ENCODE measurements at places on chromosomes 6 and 20.

- no peak for DNase-seq
These were observed 57.7 kb downstream of the PPP1R14C start for GRCh38 chr6:150200428-150201100.

DNA sequence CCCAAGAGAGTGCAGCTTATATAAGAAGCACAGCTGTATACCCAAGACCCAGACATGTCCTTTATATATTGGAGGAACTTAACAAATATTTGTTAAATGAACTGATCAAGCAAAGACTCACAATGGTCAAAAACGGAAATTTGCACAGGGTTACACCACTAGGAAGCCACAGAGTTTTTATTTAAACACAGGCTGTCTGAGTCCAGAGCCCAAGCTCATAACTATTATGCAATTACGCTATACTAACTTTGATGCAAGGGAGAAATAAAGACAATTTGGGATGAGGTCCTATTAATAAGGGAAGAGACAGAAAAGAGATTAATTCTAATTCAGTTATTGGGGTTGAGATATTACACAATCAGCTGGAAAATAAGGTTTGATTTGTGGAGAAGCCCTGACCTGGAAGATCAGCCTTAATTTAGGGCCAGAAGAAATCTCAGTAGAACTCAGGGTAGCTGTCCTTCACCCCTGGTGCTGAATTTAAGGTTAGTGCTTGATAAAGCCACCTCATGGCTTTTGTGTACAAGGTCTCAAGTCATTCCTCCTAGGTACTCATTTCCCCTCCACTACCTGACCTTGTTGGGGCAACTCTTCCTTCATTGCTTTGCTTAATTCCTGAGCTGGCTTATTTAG lies 10.5 kb upstream of the ZNF334 start:
- no peak for DNase-seq

DNA sequence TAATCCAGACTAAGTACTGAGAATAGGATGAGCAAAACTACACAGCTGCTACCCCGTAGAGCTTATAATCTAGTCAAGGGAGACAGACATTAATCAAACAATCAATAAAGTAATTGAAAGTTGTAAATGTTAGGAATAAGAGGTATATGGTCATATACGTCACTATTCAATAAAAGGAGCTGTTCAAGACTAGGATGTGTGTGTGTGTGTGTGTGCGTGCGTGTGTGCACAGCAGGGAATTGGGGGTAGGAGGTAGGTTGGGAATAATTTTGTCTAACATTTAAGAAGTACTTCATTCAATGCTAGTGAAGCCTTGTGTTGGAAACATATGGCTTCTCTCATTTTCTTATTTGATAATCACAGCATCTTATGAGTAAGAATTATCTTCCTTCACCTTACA lies 41.8 kb downstream of the SESN1 start:
- no peak for DNase-seq

- no peak for DNase-seq
These were observed 30.4 kb downstream of the HM13 start for GRCh38 chr20:31544600-31544999.

DNA sequence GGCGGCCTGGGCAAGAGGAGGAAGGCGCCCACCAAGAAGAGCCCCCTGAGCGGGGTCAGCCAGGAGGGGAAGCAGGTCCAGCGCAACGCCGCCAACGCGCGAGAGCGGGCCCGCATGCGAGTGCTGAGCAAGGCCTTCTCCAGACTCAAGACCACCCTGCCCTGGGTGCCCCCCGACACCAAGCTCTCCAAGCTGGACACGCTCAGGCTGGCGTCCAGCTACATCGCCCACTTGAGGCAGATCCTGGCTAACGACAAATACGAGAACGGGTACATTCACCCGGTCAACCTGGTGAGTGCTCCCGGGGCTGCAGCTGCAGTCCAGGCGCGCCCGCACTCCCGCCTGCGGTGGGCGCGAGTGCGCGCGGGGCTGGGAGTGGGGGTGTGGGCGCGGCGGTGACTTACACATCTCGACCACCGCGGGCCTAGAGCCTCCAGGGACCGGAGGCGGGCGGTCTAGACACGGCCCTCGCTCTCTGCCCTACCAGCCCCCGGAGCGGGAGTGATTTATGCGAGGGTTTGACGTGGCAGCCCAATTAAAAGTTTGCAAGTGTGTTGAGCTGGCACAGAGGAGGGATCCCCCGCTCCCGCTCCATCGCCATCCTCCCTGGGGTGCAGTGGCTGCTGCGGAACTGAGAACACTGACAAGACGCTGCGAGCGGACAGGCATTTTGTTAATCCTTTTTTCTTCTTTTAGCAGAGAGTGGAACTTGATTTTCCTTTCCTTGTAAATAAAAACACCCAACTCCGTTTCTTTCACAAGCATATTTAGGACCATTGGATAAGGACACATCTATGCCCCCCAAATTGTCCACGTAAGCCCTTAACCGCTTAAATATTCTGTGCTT lies 867 bp downstream of the TCF21 start:
- DNase-seq: no peak

DNA sequence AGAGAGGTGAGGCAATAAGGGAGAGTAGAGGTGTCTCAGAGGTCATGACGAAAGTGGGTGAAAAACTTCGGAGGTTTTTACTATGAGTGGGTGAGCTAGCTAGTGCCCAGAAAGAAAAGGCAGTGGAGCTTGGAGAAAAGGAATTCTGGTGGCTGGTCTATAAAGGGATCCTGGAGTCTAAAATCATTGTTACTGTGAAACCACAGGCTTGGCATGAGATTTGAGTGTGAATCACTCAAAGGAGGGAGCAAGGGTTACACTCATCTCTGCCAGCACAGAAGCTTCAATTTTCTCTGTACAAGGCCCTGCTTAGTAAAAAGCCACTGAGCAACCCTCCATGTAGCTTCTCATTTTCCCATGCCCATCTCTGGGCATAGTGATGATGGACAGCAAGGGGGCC lies 47.5 kb downstream of the CD83 start:
- DNase-seq: no peak

GRCh38 chr6:153411070-153411648 lies 280.1 kb upstream of the RGS17 start:
- no peak for DNase-seq

GRCh38 chr6:145815309-145816274 lies 997 bp upstream of the FBXO30 start:
- no peak for DNase-seq

DNA sequence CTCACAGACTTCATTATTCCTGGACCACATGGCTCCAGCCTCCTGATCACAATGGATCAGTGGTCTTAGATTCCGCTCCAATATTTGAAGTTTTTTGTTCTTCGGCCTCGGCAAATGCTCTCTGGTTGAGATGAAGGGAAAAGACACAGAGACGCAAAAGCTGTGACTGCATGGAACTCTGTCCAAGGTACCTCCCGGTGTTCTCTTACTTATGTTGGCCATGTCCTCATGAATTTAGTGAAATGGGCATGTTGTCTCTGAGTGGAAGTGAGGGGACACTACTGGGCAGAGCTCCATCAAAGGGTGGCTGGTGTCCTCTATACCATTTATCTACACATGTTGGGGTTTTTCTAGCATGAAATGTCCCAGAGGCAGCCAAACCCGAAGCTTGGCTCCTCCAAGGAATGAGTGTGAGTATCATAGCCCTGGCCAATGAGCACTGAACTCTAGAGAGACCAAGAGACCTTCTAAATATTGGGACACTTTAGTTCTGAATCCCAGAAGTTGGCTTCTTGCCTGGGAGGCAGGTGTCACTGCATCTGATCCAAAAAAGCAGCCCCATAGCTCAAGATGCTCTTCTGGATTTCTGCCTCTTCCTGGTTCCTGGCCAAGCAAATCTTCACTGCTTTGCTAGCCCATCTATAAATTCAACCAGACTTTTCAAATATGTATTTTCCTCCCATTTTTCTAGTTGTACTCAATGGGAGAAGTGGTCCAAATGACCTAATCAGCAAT lies 34.1 kb downstream of the HLA-G start:
- DNase-seq: no peak
